ENCODE measurements at places on chromosomes 1 and 21.

- no peak for DNase-seq
Measured at GRCh38 chr1:160018900-160019299, 12.9 kb downstream of the PIGM start.

DNA sequence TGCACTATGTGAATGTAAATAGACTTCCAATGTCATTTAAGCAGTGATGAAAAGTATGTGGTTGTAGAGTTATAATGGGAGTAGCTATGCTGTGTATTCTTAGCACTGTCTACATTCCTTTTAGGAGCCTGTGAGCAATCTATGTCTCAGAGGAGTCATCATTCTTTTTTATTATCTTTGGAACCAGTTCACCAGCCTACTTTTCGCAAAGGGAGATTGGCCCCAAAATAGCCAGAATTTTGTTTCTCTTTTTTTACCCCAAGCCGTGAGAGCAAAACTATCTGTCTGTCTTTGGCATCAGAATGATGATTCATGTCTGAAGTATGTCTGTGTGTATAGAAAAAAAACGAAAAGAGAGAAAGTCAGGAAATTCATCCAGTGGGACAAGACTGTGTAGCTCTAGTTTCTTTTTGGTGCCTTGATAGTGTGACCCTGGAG, 44.2 kb downstream of the OSBPL9 start:
- DNase-seq, result peak; percentile 12

DNA sequence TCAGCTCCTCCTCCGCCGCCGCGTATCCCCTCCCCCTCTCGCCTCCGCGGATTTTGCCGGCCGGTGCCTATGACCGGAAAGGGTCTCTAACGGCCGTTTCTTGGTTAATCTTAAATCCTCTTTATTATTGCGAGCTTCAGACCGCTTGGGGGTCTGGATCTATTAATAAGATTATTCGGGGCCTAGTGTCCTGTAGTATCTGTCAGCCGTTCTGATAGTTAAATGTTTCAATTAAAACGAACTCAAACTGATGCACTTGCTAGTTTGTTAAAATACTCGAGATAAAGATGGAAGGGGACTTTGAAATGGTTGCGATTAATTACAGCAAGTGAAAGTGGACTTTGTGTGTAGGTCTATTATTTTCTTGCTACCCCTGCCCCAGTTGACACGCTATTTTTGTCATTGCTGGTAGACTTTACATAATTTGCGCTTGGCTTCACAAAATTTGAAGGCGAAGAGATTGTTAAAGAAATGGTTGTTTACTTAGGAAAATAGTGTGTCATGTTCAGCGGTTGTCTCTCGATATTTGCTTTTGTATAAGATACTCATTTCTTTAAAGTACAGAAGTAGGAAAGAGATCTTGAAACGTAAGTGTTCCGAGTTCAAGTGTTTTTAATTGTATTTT, 779 bp downstream of the SON start:
- DNase-seq, result no peak

DNA sequence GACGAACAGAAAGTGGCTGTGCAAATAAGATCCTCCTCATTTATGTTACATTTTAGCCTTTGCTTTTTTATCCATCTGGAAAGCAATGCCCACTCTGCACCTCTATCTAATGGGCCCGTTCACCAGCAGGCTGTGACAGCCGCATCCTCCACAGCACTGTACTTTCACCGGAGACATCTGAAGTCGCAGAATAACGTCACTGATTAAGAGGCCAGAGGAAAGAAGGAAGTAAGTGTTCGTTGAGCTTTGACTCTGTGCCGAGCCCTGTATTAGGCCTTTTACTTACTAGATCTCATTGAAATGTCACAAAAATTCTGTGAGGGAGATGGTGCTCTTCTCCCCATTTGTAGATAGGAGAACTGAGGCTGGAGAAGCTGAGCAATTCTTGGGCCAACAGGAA, 62.3 kb downstream of the KAZN start:
- DNase-seq, result no peak

- DNase-seq, result no peak
Measured at GRCh38 chr1:170749959-170750358, 86.0 kb downstream of the PRRX1 start.

GRCh38 chr1:226129230-226129629, 57.3 kb downstream of the ACBD3 start:
- DNase-seq, result no peak

- DNase-seq, result no peak
Measured at GRCh38 chr1:245874942-245875580, 632.0 kb downstream of the SMYD3 start.

DNA sequence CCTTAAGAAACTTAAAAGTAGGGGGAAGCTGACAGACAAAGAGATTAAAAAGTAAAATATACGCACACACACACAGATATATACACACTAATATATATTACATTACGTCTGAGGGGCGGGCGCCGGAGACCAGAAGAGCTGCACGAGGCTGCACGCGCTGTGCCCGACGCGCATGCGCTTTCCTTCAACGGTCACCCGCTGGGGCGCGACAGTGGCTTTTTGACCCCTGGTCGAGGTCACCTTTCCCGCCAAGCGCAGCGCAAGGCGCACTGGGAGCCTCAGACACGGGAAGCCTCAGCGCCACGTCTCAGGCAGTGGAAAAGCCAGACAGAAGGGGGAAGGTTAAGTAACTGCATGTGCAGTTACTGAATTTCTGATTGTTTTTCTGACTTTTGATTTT, at the start of gene HORMAD1:
Gene HORMAD1, minus strand, starts transcription at position 193 of the 400 bp plus-strand sequence. CDS start 1,390 bp downstream, outside the sequence.
- DNase-seq, result no peak

DNA sequence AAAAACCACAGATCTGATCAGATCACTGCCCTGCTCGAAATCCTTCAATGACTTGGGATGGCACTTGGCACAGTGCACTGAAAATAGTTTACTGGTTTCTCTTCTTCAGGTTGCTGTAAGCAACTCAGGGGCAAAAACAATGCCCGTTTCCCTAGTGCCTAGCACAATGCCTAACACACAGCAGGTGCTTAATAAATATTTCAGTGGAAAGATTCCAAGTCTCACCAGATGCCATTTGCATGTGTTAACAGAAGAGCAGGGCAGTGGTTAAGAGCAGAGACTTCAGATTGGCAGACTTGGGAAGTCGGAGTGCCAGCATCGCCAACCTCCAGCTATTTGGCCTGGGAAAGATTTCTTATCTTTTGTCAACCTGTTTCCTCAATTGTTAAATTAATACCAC, 10.9 kb upstream of the METTL25B start:
- no peak for DNase-seq

- DNase-seq, result no peak
Measured at GRCh38 chr1:156747742-156748669, 3.5 kb downstream of the HDGF start.

GRCh38 chr1:18481190-18481920, 625 bp downstream of the KLHDC7A start:
- DNase-seq, result no peak

GRCh38 chr1:168084396-168085231, 52.1 kb downstream of the GPR161 start:
- DNase-seq, result peak; percentile 38

DNA sequence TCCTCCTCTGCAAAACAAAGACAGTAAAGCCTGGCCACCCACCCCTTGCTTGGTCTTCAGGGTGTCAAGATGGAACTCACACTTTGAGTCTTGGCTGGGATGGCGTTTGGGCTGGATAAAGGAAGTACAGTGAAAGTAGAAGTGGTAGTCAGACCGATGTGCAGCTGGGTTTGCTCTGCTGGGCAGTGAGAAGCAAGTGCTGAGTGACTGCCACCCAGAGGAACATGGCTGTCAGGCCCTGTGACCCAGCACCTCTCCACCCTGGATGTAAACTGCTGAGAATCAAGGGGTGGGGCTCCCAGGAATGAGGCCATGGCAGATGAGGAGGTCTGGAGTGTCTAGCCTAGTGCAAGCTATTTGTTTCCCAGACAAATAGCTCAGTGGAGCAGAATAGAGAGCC, 51.2 kb downstream of the POFUT2 start:
- no peak for DNase-seq

- DNase-seq, result no peak
Measured at GRCh38 chr21:33008333-33009051, 17.2 kb upstream of the OLIG2 start.

GRCh38 chr1:195954848-195955247, 653.4 kb downstream of the KCNT2 start:
- DNase-seq, result no peak

GRCh38 chr1:240492832-240493440, 119.0 kb downstream of the GREM2 start:
- DNase-seq, result peak; percentile 57

GRCh38 chr1:24266998-24267397, 52.2 kb upstream of the GRHL3 start:
- DNase-seq, result no peak

All from NCI-H460 (cell line).